Jurkat, Clone E6-1 (cell line): ENCODE measurements at places on chromosomes 6 and 20.

DNA sequence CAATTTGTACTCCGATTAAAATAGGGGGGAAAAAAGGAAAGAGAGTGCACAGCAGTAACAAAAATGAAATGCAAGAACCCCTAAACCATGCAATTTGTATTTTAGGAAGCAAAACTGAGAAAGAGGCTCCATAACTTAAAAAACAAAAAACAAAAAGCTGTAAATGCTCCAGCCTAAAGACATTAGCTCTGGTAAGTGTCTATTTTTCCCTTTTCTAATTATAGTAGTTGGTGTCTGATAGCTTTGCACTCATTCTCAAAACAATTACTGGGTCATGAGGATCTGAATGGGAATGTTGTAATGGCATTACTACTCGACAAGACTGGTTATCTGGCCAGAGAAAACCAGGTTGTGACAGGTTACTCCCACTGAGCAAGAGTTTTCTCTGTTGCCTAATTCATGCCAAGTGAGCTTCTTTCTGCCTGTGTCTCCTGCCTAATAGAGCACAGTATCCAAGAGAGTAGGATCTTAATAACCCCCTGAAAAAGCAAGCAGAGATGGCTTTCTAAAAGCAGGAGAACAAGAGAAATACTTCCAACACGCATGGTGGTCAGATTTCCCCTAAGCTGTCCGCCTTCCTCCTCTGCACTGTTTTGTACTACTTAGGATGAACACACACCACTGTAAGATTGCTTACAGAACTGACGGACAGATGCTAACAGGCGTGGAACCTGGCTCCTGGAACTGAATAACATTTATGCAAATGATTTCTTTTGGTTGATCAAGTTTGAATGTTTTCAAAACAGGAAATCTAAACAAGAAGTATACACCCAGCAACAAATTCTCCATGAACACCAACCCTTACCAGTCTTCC, 86.4 kb downstream of the FKBP5 start:
- DNase-seq: no peak

DNA sequence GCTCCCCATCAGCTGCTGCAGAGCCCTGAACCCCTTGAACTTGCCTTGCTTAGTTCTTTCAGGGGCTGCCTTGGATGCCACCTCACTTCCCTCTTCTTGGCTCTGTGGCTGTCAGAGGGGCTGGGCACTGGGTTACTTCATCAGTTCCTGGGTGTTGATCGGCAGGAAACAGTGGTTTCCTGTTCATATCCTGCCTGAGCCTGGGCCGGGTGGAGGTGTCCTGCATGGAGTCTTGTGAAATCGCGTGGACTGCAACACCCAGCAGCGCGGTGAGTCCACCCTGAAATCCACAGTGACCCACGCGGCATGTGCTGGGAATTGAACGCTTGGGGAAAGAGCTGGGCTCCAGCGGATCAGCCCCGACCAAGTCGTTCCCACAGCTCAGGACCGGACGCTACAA, 97.5 kb downstream of the CDH26 start:
- peak; percentile 86 for DNase-seq

- DNase-seq: no peak
These were observed 24.6 kb downstream of the RAMACL start for GRCh38 chr6:166561771-166562359.

DNA sequence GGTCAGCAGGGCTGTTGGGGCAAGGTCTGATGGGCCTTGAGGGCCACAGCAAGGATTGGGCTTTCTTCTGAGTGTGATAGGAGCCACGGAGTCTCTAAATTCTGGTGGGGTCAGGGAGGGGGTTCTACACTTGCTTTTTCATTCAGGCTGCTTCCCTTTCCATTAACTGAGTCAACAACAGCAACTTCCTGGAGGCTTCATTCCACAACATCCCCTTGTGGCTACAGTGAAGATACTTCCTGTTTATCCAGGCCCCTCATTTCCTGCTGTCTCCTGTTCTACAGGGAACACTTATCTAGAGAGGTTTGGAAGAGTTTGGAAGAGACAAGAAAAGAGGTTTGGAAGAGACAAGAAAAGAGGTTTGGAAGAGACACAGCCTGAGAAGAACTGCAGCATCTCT, 144.8 kb upstream of the ENPP5 start:
- DNase-seq: no peak

- DNase-seq: no peak
These were observed 5.0 kb downstream of the CPXM1 start for GRCh38 chr20:2795451-2795850.
